ENCODE measurements at places on chromosomes 16 and 17. TPM values are rescaled to one million over a fixed set of nuclear protein-coding genes. Genes with fewer than 3 reads are reported as not detected.

- H3K27ac ChIP-seq: peak overlapping the region; percentile 98
- H3K4me1 ChIP-seq: no peaks in the 10 kb centered on the region
- peak overlapping the region; percentile 99 for H3K4me3 ChIP-seq
- no peak for DNase-seq
- H3K27me3 ChIP-seq: no peaks in the 10 kb centered on the region
Measured at GRCh38 chr16:69564845-69565670, 708 bp upstream of the NFAT5 start.

Gene KLHL10
- not detected for total RNA-seq

- no peak for DNase-seq
- H3K4me1 ChIP-seq: no peaks in the 10 kb centered on the region
- H3K27ac ChIP-seq: no peak overlapping the region
- no peak overlapping the region for H3K4me3 ChIP-seq
Measured at GRCh38 chr17:62109924-62110323, 44.8 kb upstream of the MED13 start.

Gene SLC5A2
- not detected for total RNA-seq

DNA sequence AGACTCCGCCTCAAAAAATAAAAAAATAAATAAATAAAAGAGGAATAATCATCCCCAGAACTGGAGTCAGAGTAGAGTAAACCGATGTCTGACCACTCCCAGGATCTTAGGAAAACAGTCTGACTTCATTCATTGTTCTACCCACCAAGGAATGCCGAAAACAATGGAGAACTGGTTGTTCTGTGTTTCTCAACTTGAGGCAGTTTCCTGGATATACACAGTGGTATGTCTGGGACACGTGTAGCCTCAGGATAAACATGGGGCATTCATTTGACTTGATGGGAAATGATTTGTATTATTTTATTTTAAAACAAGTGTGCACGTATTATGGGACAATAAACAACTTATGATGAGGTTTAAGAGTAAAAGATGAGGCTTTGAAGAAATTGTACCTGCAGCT, 32.8 kb upstream of the PAFAH1B1 start:
- peak; percentile 48 for DNase-seq
- peaks cover 4% of the 10 kb centered on the region for H3K36me3 ChIP-seq
- no peak overlapping the region for H3K27ac ChIP-seq
- H3K4me1 ChIP-seq: peaks cover 18% of the 10 kb centered on the region
- no peaks in the 10 kb centered on the region for H3K27me3 ChIP-seq

DNA sequence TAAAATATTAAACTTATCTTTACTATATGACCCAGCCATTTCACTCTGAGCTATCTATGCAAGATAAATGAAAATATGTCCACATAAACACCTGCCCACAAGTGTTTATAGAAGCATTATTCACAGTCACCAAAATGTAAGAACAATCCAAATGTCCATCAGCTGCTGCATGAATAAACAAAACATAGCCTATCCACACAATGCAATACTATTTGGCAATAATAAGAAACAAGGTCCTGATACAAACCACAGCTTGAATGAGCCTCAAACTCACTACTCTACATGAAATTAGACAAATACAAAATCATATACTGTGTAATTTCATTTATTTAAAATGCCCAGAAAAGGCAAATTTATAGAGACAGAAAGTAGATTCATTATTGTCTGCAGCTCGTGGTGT, 355.1 kb downstream of the CDH8 start:
- H3K4me3 ChIP-seq: no peak overlapping the region
- no peaks in the 10 kb centered on the region for H3K36me3 ChIP-seq
- H3K27me3 ChIP-seq: peaks cover 75% of the 10 kb centered on the region
- no peaks in the 10 kb centered on the region for H3K4me1 ChIP-seq

GRCh38 chr17:4839965-4840892, 7.1 kb downstream of the MINK1 start:
- H3K4me3 ChIP-seq: no peak overlapping the region
- peaks cover 28% of the 10 kb centered on the region for H3K36me3 ChIP-seq
- no peak for DNase-seq
- peaks cover 44% of the 10 kb centered on the region for H3K4me1 ChIP-seq
- peak overlapping the region; percentile 55 for H3K27ac ChIP-seq
- no peaks in the 10 kb centered on the region for H3K27me3 ChIP-seq

Gene GJD3
- total RNA-seq: not detected

DNA sequence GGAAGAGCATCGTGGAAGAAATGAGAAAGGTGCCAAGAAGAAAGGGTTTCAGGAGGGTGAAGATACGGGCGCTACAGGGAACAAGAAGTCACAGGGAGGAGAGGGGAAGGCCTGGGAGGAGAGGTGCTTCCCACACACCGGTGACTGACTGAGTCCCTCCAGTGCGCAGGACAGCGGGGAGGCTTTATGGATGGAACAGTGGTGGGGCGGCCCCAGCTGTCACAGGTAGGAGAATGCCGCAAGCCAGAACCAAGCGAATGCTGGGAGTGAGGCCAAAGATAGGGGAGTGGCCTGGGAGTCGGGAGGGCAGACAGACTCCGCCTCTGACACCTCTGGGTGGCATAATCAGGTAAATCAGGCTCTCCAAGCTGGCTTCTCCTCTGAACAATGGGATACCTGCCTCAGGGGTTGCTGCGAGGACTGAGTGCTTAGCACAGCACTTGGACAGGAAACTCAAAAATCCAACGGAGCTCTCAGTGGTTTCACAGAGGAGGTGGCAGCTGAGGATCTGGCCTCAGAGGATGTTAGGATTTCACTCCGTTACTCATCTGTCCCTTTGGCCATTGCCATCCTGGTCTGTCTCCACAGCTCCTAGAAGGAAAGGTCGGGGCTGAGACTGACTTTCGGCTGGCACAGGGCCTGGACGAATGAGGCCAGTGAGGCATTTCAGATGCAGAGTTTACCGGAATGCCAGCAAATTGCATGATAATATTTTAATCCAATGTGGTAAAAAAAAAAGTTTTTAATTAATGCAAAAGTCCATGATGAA, 717 bp upstream of the CNP start:
- DNase-seq: peak; percentile 92
- H3K4me3 ChIP-seq: peak overlapping the region; percentile 79
- H3K4me1 ChIP-seq: peaks cover 25% of the 10 kb centered on the region
- no peaks in the 10 kb centered on the region for H3K27me3 ChIP-seq

DNA sequence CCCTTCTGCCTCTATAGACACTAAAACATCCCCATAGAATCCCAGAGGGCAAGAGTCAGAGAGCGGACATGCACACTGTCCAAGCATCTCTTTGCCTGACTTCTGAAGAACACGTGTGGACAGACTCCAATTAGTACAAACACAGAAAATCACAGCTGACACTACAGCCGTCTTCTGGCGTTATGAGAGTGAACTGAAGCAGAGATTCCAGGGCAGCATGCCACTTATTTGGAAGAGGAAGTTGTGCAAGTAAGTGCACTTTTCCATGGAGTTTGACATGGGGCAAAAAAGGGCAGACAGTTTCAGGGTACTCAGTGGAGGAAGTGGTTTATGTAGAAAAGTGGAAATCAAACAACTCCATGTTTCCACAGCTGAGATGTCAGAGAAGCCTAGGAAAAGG, 16.8 kb upstream of the ZNF287 start:
- no peak overlapping the region for H3K4me3 ChIP-seq
- DNase-seq: no peak
- H3K27ac ChIP-seq: no peak overlapping the region

- no peaks in the 10 kb centered on the region for H3K36me3 ChIP-seq
- peak; percentile 73 for DNase-seq
- no peaks in the 10 kb centered on the region for H3K4me1 ChIP-seq
- no peak overlapping the region for H3K4me3 ChIP-seq
- no peak overlapping the region for H3K27ac ChIP-seq
- no peaks in the 10 kb centered on the region for H3K27me3 ChIP-seq
Measured at GRCh38 chr16:27867122-27868110, 196.1 kb downstream of the GSG1L start.

Gene ZFP3
- not detected for total RNA-seq

DNA sequence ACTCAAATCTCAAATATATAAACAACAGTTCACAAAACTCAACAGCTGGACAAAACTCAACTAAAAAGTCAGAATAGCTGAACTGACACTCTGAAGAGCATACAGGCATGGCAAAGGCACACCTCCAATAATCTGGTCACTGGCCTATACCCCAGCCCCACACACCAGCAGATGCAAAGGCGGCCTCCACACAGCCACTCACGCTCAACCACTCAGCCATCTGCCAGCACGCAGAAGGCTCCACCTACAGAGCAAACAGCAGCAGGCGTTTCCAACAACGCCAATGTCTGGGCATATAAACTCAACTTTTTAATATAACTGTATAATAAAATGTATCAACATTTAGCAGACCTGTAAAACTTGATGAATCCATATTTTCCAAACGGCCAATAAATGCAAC, 17.2 kb downstream of the USP7 start:
- no peaks in the 10 kb centered on the region for H3K36me3 ChIP-seq
- H3K4me3 ChIP-seq: no peak overlapping the region
- no peak overlapping the region for H3K27ac ChIP-seq
- H3K27me3 ChIP-seq: no peaks in the 10 kb centered on the region

DNA sequence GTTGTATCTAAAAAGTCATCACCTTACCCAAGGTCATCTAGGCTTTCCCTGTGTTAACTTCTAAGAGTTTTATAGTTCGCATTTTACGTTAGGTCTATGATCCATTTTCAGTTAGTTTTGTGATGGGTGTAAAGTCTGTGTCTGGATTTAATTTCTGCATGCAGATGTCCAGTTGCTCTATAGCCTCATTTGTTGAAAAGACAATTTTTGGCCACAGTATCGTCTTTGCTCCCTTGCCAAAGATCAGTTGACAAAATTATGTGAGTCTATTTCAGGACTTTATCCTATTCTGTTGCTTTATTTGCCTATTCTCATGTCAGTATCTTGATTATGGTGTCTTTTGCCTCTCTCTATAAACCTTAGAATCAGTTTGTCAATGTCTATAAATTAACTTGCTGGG, 85.1 kb downstream of the METRNL start:
- DNase-seq: no peak
- H3K4me3 ChIP-seq: no peak overlapping the region
- peaks cover 92% of the 10 kb centered on the region for H3K27me3 ChIP-seq
- H3K4me1 ChIP-seq: no peaks in the 10 kb centered on the region
- no peaks in the 10 kb centered on the region for H3K36me3 ChIP-seq

GRCh38 chr17:7147772-7148171, 31.4 kb downstream of the ASGR1 start:
- H3K4me3 ChIP-seq: no peak overlapping the region
- H3K27ac ChIP-seq: no peak overlapping the region
- peaks cover 14% of the 10 kb centered on the region for H3K27me3 ChIP-seq
- no peaks in the 10 kb centered on the region for H3K4me1 ChIP-seq

GRCh38 chr17:41498276-41498675, 7.1 kb downstream of the KRT13 start:
- H3K36me3 ChIP-seq: no peaks in the 10 kb centered on the region
- H3K27ac ChIP-seq: no peak overlapping the region
- no peak for DNase-seq
- H3K4me1 ChIP-seq: peaks cover 25% of the 10 kb centered on the region

- peaks cover 32% of the 10 kb centered on the region for H3K36me3 ChIP-seq
- no peaks in the 10 kb centered on the region for H3K27me3 ChIP-seq
- H3K4me3 ChIP-seq: no peak overlapping the region
Measured at GRCh38 chr16:10969615-10970014, 25.3 kb downstream of the CLEC16A start.

GRCh38 chr17:64378890-64379354, 11.7 kb downstream of the PECAM1 start:
- no peak overlapping the region for H3K4me3 ChIP-seq
- no peaks in the 10 kb centered on the region for H3K27me3 ChIP-seq
- H3K27ac ChIP-seq: peak overlapping the region; percentile 42
- no peaks in the 10 kb centered on the region for H3K36me3 ChIP-seq
- DNase-seq: peak; percentile 46

GRCh38 chr17:13160296-13160695, 142.5 kb upstream of the ELAC2 start:
- H3K27ac ChIP-seq: no peak overlapping the region
- no peak for DNase-seq
- H3K4me3 ChIP-seq: no peak overlapping the region
- H3K4me1 ChIP-seq: no peaks in the 10 kb centered on the region
- H3K27me3 ChIP-seq: peaks cover 11% of the 10 kb centered on the region

DNA sequence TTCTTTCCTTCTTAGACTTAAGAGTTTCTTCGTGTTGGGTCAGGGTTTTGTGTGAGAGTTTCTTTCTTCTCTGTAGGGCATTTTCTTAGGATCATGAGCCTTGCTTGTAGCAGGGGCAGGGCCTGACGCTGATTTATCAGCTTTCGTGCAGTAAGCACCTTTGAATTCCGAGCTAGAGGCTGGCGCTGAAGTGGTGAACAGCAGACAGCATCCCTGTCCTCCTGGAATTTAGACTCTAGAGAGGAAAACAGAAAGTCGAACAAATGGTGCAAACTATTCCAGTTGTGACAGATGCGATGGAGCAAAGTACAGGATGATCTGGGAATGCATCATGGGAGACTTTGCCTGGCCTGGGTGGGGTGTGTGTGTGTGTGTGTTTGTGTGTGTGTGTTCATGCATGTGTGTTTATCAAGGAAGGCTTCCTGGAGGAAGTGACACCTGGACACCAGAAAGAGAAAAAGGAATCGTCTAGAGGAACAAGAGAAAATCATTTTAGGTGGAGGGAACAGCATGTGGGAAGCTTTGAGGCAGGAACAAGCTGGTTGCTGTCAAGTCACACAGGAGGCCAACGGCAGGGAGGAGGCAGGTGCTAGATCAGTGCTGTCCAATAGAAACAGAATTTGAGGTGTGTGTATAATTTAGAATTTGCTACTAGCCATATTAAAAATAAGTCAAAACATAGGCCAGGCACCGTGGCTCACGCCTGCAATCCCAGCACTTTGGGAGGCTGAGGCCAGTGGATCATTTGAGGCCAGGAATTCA, 60.2 kb downstream of the WWP2 start:
- H3K27ac ChIP-seq: peak overlapping the region; percentile 16
- DNase-seq: no peak

DNA sequence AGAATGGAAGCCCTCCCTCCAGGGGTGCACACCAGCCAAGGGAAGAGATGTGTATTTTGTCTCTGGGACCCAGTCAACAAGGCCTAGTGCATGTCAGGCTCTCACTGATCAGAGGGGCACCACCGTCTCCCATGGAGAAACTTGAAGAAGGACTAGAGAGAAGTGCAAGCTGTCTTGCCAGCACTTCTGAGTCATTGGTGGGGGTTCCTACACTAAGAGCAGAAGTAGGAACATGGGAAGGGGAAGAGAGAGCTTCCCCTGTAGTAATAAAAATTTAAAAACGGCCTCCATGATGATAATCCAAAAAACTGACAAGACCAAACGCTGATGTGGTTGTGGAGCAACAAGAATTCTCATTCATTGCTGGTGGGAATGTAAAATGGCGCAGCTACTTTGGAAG, 46.3 kb downstream of the DYNLRB2 start:
- H3K4me1 ChIP-seq: no peaks in the 10 kb centered on the region
- no peak overlapping the region for H3K4me3 ChIP-seq
- no peak for DNase-seq
- H3K27ac ChIP-seq: no peak overlapping the region
- no peaks in the 10 kb centered on the region for H3K36me3 ChIP-seq

Gene PERCC1
- total RNA-seq: not detected

DNA sequence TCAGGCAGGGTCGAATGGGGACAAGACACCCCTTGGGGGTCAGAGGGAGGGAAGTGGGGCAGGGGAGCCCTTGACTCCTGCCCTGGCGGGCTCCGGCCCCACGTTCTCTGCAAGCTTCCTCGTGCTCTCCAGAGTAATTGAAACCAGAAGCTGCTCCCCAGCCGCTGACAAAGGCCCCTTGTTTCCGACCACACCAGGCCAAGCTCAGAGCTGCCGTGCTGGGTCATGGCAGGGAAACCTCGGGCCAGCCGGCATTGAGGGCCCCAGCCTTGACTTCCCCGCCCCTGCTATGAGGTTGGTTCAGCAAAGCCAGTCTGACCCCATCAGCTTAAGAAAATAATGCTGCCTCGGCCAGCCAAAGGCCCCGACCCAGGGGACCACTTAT, 43.3 kb downstream of the TIMM22 start:
- H3K27ac ChIP-seq: no peak overlapping the region
- H3K27me3 ChIP-seq: no peaks in the 10 kb centered on the region
- H3K4me1 ChIP-seq: no peaks in the 10 kb centered on the region
- DNase-seq: no peak
- no peak overlapping the region for H3K4me3 ChIP-seq

Gene NPIPA2
- 7.3 TPM for total RNA-seq

Measured in MCF 10A (cell line).